ENCODE measurements at places on chromosomes 4 and X. TPM values are rescaled to one million over a fixed set of nuclear protein-coding genes. Genes with fewer than 3 reads are reported as not detected.

The LDB2 gene
- 53.2 TPM for total RNA-seq

The PLP2 gene
- total RNA-seq, result 74.3 TPM

The ANK2 gene
- 97.0 TPM for total RNA-seq

GRCh38 chr4:67743194-67743593 is 11.0 kb downstream of the GNRHR start:
- DNase-seq, result no peak

DNA sequence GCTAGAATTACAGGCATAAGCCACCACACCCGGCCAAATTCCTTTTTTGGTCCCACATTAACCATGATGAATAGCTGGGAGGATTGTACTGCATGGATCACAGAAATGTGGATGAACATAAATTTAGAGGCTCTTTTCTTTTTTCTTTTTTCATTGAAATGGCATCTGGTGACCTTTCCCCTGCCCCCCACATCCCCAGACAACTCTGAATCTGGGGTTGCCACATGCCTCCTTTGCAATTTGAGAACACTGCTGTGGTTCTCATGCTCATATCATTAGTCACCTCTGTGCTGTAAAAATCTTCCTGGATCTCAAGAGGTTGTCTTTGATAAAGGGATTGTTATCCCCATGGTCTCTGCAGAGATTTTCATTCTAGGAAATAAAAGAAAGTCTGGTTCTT is 22.8 kb upstream of the FMR1NB start:
- no peak for DNase-seq

GRCh38 chrX:153608806-153609205 is 9.9 kb upstream of the CCNQ start:
- DNase-seq, result no peak

DNA sequence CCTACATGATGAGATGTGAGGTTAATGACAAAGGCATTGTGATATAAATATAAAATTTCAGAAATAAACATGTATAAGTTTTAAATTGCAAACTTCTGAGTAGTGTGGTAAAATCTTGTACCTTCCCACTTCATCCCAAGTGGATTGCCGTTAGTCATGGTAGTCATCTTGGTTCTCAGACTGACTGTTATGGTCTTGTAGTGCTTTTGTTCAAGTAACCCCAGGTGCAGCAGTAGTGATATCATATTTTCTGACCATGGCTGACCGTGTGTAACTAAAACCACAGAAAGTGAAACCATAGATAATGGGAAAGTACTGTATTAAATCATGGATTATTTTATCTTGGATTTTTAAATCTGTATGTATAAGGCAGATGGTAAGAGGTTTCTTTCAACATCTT is 74.8 kb upstream of the SLIT2 start:
- DNase-seq, result no peak

- DNase-seq, result no peak
Observed at GRCh38 chrX:133908223-133908955, 77.0 kb downstream of the GPC3 start.

DNA sequence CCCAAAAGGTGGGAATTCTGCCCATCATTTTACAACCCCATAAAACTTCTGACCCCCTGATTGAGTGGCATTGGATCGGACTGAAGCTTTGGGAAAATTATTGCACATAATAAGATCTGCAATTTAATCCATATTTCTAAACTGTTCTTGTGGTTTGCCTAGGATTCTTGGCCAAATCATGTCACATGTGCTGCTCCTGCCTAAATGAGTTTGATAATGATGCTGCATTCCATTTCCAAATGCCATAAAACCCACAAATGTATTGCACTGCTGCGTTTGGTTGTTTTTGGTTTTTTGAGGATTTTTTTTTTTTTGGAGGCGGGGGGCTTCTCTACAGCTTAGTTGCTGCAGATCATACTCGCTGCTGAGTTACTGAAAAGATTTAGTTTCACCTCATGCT is 153.6 kb downstream of the QDPR start:
- DNase-seq, result no peak

GRCh38 chr4:58515226-58515625 is 1405.0 kb upstream of the IGFBP7 start:
- no peak for DNase-seq

- DNase-seq, result no peak
Observed at GRCh38 chr4:4726051-4726450, 133.4 kb upstream of the MSX1 start.

- no peak for DNase-seq
Observed at GRCh38 chr4:48578132-48578968, 88.3 kb downstream of the ZAR1 start.

DNA sequence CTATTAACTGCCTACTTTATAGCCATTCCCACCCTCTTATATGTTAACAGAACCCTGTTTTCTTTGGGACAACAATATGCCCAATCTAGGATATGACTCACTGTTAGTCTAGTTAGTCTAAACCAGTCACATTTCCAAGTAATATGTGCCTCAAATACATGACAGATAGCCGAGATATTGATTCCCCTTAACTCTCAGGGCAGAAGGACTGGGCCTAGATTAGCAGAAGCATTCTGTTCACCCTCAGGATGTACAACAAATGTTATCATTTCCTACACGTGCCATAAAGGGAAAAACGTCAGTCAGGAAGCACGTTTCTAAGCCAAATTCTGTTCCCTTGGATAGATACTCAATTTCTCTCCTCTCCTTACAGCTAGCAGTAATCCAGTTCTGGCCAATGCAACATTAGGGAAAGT is 114.1 kb downstream of the SLC10A7 start:
- no peak for DNase-seq
